Kidney tubule cell (primary cell): ENCODE measurements at places on chromosomes 4 and X.
A peak's percentile ranks its signal among the peaks of the same experiment; 100 is the strongest.

- no peak for DNase-seq
Observed at GRCh38 chr4:167232805-167233684, 1.2 kb downstream of the SPOCK3 start.

DNA sequence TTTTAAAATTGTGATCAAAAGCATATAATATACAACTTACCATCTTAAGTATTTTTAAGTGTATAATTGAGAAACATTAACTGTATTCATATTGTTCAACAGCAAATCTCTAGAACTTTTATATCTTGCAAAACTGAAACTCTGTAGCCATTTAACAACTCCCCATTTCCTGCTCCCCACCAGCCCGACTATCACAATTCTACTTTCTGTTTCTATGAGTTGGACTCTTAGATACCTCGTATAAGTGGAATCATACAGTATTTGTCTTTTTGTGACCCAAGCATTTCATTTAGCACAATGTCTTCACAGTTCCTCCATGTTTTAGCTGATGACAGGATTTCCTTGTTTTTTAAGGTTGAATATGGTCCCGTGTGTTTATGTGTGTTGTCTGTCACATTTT lies 106.0 kb downstream of the LRBA start:
- DNase-seq: no peak

DNA sequence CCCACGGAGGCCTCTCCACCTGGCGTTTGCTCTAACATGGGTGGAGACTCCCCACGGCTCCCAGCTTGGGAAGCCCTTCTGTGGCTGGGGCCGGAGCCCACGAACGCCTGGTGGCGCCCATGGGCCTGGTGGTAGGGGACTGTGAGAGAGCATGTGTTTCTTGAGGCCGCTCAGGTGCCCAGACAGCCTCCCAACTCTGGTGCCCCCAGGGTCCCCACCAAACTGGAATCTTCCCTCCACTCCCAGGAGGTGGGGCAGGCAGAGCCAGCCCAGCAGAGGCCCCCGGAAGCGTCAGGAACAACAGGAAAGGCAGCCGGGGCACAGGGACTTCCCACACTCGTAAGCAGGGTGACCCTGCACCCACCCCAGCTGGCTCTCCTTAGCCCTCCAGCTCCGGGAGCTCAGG lies 33.3 kb upstream of the FGFR3 start:
- DNase-seq: no peak

DNA sequence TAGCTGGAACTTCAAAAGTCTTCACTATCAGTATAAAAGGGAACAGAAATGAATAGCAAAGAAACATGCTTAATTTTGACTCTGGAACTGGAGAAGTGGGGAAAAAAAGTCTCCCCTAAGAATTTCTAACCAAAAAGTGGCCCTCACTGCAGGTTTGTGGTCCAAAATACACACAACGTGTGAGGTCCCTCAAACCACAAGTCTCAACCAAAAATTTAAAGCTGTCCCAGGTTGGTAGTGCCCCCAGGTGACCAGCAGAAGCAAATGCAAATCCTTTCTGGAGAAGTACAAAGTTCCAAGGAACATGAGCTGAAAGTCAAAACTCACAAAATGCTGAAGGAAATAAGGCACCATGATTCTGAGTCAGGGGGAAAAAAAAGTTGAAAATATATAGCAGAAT lies 23.6 kb upstream of the VAMP7 start:
- DNase-seq: peak; percentile 5

DNA sequence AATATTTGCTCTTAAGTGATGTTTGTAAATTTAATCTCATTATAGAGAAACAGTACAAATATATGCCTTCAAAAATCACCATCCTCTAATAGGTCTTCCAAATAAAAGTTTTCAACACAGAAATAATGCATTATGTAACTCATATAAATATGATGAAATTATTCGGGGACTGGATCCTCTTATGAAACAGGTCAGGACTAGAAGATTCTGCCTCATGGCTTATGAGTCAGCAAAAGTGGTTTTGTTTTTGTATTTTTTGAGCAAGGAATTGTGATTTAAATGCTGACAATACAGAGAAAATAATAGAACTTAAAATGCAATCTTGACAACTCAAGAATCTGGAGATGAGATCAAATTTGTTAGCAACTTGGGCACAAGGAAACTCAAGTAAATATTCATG lies 179.7 kb upstream of the NDP start:
- no peak for DNase-seq

- peak; percentile 13 for DNase-seq
Observed at GRCh38 chrX:72475952-72476668, 96.5 kb downstream of the HDAC8 start.

- no peak for DNase-seq
Observed at GRCh38 chrX:16867947-16868346, 2.2 kb downstream of the RBBP7 start.

GRCh38 chrX:103310555-103311398 lies at the start of gene BEX2:
TSS of gene BEX2 (minus strand) at chrX:103310990. CDS start at chrX:103309976, 1,014 bp downstream.
- DNase-seq: peak; percentile 72

DNA sequence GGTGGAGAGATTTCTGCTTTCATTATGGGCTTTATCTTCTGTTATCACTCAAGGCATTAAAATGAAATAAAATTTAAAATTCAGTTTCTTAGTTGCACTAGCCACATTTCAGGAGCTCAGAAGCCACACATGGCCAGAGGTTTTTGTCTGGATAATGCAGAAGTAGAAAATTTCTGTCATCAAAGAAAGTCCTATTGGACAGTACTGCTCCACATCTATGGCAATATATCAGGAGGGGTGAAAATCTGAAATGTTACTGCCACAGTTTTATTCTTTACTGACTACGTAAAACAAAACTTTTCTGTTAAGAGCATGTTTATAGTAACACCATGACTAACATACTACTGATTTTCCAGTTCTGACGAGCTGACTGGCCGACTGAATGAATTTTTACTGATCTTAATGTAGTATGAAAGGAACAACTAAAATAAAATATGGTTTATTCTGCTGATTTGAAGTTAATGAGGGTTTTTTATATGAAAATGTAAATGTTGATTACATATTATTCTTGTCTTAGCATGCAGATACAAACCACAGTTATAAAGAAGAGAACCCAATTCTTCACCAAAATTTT lies 264.0 kb upstream of the HAND2 start:
- DNase-seq: no peak

- DNase-seq: no peak
Observed at GRCh38 chrX:139213241-139213709, 317.3 kb upstream of the F9 start.

DNA sequence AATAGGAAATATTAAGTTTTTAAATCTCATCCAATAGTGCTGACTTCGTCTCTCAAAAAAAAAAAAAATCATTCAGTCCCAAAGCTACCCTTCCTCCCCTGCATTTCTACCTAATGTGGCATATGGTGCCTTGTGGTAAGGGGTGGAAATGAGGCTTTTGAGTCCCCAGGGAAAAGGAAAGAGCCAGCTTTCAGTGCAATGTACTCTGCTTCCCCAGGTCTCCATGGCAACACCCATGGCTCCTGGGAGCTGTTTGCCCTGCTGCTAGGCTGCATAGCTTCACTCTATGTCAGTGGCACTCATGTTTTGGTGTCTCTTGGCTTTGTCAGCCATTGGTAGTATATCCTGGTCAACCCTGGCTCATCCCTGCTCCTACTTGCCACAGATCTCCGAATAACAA lies 175.9 kb downstream of the SLC39A8 start:
- peak; percentile 29 for DNase-seq

GRCh38 chr4:110135076-110135475 lies 63.3 kb downstream of the ELOVL6 start:
- DNase-seq: no peak

GRCh38 chrX:96837808-96838207 lies 45.9 kb upstream of the RPA4 start:
- DNase-seq: peak; percentile 1

GRCh38 chr4:93751411-93751810 lies 77.1 kb upstream of the ATOH1 start:
- DNase-seq: no peak

- DNase-seq: no peak
Observed at GRCh38 chrX:68821616-68822015, 7.2 kb upstream of the EFNB1 start.

GRCh38 chr4:186723292-186724057 lies at the start of gene FAT1:
TSS of gene FAT1 (minus strand) at chr4:186723856. CDS start at chr4:186709827, 14,029 bp downstream.
- DNase-seq: peak; percentile 80

- peak; percentile 22 for DNase-seq
Observed at GRCh38 chr4:22941688-22942375, 249.1 kb downstream of the GBA3 start.

- no peak for DNase-seq
Observed at GRCh38 chr4:101345271-101345595, 2.1 kb downstream of the PPP3CA start.

DNA sequence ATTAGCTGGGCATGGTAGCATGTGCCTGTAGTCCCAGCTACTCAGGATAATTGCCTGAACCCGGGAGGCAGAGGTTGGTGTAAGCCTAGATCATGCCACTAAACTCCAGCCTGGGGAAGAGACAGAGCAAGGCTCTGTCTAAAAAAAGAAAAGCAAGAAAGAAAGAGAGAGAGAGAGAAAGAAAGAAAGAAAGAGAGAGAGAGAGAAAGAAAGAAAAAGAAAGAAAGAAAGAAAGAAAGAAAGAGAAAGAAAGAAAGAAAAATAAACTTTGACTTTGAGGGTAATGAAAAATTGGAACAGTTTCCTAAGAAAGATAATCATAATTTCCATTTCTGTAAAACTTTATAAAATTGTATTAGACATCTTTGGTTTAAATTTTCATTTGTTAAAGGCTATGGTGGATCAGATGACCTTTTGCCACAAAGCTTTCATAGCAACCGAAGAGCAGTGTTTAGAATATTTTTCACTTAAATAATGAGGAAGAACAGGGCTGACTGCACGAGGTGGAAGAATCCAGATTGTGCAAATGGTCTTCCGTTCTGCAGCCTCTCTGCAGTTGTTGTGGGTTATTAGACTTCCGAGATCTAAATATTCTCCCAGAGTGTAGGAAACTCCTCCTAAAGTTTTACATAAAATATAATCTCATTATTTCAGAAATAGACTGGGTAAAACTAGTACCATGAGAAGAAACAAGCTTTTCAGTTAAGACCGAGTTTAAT lies 55.9 kb downstream of the RBM47 start:
- no peak for DNase-seq

DNA sequence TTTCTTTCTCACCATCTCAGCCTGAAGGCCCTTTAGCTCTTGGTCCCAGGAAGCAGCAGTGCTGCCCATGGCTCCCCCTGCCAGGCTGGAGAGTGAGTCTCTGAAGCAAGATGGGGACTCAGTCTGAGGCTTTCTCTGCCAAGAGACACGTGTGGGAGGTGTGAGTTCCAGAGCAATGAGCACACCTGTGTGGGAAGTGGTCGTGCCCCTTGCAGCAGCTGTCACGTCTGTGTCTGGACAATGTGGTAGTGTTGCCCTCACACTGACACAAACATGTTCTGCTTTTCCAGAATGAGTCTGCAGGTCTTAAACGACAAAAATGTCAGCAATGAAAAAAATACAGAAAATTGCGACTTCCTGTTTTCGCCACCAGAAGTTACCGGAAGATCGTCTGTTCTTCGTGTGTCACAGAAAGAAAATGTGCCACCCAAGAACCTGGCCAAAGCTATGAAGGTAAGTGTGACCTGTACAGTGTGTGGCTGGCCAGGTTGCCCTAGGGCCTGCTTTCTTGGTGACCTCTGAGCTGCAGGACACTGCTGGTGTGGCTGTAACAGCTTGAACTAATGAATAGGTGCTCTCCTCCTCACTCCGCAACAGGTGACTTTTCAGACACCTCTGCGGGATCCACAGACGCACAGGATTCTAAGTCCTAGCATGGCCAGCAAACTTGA lies 1.9 kb downstream of the TACC3 start:
- no peak for DNase-seq

- peak; percentile 100 for DNase-seq
Observed at GRCh38 chr4:188941524-188942119, 802.4 kb downstream of the TRIML1 start.
